ENCODE measurements at places on chromosomes 1 and 21. TPM values are rescaled to one million over a fixed set of nuclear protein-coding genes. Genes with fewer than 3 reads are reported as not detected.

FMN2 gene
- 2.3 TPM for total RNA-seq

DNA sequence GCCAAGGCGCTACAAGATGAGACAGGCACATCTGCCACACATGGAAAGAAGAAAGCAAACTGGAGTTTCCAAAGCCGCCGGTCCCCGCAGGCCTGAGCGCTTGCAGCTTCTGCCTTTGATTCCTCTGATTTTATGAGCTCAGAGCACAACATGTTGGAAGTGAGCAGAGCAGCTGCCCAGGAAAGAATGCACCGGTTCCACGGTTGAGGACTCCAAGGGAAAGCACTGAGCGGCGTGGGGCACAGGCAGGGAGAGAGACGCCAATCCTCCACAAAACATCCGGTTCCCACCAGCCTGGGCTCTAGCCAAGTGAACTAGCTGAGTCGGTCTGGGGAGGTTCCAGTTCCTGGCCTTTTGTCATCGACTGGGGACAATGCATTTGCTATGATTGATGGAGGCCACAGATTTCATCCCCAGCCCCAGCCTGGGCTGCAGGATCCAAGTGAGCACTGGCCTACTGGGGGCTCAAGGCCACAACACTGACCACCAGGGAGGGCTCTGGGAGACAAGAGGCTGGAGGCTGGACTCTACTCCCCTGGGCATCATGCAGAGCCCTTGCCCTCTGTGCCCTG is 253.1 kb upstream of the IRF2BP2 start:
- DNase-seq = no peak

DNA sequence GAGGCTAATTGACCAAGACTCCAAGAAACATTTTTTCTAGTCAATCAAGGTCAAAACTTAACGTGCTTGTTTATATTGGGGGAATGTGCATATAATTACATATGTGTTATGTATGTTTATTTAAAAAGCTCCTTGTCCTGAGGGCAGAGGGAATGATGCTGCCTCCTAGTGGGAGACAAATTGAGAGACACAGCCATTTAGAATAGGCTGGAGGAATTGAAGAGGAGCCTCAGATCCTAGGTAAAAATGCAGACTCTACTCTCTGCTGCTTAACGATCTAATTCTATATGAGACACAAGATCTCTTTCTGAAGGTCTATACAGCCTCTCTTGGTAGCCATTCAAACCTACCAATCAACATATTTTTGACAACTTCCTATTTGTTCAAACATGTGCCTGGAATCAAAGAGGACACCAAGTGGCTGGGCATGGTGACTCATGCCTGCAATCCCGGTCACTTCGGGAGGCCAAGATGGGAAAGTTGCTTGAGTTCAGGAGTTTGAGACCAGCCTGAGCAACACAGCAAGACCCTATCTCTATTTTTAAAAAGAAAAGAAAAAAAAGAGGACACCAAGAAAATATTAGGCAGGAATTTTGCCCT is 136.6 kb upstream of the ZNF648 start:
- DNase-seq = no peak

DNA sequence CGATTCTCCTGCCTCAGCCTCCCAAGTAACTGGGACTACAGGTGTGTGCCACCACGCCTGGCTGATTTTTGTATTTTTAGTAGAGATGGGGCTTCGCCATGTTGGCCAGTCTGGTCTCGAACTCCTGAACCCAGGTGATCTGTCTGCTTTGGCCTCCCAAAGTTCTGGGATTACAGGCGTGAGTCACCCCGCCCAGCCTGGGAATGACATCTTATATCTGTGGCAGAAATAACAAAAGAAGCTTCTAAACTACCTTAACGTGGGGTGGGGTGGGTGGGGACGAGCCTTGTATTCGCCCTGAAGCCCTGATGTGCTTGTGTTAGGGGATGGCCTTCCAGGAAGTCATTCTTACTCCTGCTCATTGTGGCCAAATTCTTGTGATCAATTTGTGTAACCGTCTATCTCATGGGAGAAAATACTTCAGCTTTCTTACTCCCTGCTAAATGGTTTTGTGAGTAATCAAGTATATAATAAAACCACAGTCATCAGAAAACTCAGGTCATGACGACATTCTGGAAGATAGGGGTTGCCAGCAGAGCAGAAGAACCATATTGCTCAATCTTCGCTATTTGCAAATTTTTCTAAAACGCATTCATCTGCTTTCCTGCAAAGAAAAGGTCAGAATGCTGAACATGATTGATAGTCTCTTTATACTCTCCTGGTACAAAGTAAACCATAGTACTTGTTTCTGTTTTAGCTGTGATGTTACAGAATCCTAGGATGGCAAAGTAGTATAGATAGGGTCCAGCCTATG is 63.2 kb downstream of the DIRAS3 start:
- no peak for DNase-seq

GRCh38 chr21:44803651-44804050 is 2.0 kb upstream of the UBE2G2 start:
- no peak for DNase-seq

Data from progenitor cell of endocrine pancreas (in vitro differentiated cells).